ENCODE measurements at places on chromosomes 12 and 14. TPM values are rescaled to one million over a fixed set of nuclear protein-coding genes. Genes with fewer than 3 reads are reported as not detected.

- no peak overlapping the region for H3K27ac ChIP-seq
- DNase-seq = no peak
- no peaks in the 10 kb centered on the region for H3K27me3 ChIP-seq
- H3K36me3 ChIP-seq = no peaks in the 10 kb centered on the region
- H3K4me1 ChIP-seq = peaks cover 58% of the 10 kb centered on the region
- H3K4me3 ChIP-seq = no peak overlapping the region
Observed at GRCh38 chr12:2008677-2009076, 4.4 kb upstream of the DCP1B start.

- no peak overlapping the region for H3K4me3 ChIP-seq
- peaks cover 35% of the 10 kb centered on the region for H3K4me1 ChIP-seq
- no peaks in the 10 kb centered on the region for H3K27me3 ChIP-seq
- DNase-seq = peak; percentile 12
Observed at GRCh38 chr14:100287202-100287997, 18.8 kb downstream of the SLC25A29 start.

GRCh38 chr12:131386781-131387180 is 324.1 kb upstream of the SFSWAP start:
- no peak overlapping the region for H3K27ac ChIP-seq
- peaks cover 16% of the 10 kb centered on the region for H3K4me1 ChIP-seq
- no peaks in the 10 kb centered on the region for H3K36me3 ChIP-seq
- no peak for DNase-seq

DNA sequence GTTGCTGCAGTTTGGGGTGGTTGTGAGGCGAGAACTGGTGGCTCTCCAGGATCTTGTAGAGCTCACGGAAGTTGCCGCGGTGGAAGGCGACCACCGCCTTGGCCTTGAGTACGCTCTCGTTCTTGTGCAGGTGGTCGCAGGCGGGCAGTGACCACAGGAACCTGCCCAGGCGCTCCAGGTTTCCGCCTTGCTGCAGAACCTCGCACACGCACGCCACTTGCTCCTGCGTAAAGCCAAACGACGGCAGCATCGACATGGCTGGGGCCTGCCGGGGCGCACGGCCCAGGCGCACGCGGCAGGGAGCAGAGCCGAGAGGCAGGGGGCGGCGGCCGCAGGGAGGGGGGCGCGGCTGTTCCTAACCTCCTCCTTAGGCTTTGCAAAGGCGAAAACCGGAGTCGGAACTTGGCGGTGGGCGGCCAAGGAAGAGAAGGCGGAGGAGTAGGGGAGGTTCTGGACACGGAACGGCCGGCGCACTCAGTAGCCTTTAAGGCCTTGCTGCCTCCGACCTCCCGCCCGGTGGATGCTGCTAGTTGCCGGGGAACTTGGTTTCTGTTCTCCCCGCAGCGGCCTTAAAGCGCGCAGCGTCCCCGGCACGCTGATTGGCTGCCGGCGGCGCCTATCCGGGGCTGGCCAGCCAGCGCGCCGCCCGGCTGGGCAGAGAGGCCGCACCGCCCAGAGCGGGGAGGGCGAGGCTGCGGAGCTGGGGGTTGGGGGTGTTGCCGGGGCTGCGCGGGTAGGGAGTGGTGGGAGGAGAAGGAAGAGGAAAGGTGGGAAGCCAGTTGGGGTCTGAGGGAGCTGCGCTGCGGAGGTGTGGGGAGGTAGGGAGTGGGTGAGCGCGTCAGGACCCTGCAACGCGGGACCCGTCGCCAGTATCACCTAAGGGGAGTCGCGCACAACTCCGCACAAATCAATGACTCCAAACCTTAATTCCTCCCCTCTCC is at the start of gene SIX1:
Gene SIX1, minus strand, starts transcription at position 544 of the 941 bp plus-strand sequence. Its CDS starts 288 bp downstream, at position 256.
- H3K27ac ChIP-seq = no peak within 1 kb of the TSS
- peak; percentile 91 for DNase-seq
- H3K27me3 ChIP-seq = peaks cover 99% of the 10 kb centered on the region
- peaks cover 85% of the 10 kb centered on the region for H3K4me1 ChIP-seq
- no peaks in the 10 kb centered on the region for H3K36me3 ChIP-seq

DNA sequence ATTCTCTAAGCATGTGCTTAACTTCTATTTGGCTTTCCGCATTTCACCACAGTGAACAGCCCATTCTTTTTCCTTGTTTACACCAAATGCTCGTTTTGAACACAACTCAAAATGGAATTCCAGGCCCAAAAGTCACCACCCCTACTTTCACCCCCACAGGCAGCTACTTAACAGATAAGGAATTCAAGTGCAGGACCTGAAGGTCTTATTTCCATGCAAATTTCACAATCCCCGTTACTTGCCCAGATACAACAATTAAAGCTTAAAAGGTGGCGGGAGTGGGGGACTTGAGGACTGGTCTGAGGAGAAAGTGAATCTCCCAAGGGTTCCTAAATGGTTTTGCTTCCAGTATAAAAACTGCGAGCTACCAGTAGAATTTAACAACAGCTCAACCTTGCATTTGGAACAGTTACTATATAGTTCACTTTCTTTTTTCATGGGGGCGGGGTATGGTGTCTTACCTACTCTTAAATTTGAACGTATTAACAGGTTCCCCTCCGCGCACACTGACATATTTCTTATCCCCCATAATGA is 3.7 kb downstream of the USP44 start:
- no peak for DNase-seq
- H3K4me3 ChIP-seq = peak overlapping the region; percentile 91
- H3K27ac ChIP-seq = peak overlapping the region; percentile 91
- H3K36me3 ChIP-seq = peaks cover 13% of the 10 kb centered on the region
- peaks cover 43% of the 10 kb centered on the region for H3K4me1 ChIP-seq

- DNase-seq = no peak
- H3K27ac ChIP-seq = no peak overlapping the region
- no peaks in the 10 kb centered on the region for H3K27me3 ChIP-seq
- H3K4me3 ChIP-seq = no peak overlapping the region
- H3K36me3 ChIP-seq = no peaks in the 10 kb centered on the region
- no peaks in the 10 kb centered on the region for H3K4me1 ChIP-seq
Observed at GRCh38 chr14:59098377-59098776, 90.1 kb upstream of the DAAM1 start.

DNA sequence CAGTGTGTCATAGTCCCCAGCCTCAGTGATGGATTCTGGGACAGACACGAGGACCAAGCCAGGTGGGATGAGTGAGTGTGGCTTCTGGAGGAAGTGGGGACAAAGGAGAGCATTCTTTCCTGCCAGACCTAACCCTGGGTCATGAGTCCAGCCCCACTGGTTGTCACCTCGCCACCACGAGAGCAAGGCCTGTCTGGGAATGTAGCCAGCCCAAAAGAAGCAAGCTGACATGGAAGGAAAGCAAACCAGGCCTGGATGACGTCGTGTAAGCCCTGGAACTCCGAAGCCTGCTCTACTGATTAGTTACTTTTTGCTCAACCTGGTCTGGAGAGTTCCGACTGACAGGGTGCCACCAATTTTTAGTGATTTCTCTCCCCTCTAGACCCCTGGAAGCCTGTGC is 105.9 kb downstream of the SINHCAF start:
- no peaks in the 10 kb centered on the region for H3K36me3 ChIP-seq
- no peak for DNase-seq
- peaks cover 58% of the 10 kb centered on the region for H3K4me1 ChIP-seq
- peaks cover 25% of the 10 kb centered on the region for H3K27me3 ChIP-seq

DNA sequence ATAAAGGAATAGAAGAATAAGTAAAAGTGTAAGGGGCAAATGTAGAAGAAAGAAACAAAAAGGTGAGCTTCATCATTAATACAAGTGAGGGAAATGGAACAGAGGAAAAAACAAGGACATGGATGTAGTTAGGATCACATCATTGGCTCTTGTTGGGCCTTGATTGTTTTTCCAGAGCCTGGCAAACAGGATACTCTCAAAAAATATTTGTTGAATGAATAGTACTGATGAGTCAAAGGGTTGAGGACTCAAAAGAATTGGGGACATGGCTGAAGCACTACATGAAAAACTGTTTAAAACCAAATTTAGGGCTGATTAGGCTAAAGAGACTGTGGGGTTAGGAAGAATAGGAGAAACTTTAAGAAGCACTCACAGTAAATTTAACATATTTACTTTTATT is 11.4 kb upstream of the SRP54 start:
- H3K4me1 ChIP-seq = no peaks in the 10 kb centered on the region
- DNase-seq = no peak
- peaks cover 15% of the 10 kb centered on the region for H3K36me3 ChIP-seq
- no peak overlapping the region for H3K27ac ChIP-seq

GRCh38 chr12:24820872-24821271 is 128.0 kb downstream of the BCAT1 start:
- no peak for DNase-seq
- no peak overlapping the region for H3K27ac ChIP-seq

GRCh38 chr12:80708975-80709328 is 1.5 kb downstream of the MYF6 start:
- peaks cover 56% of the 10 kb centered on the region for H3K4me1 ChIP-seq
- H3K27ac ChIP-seq = no peak overlapping the region
- H3K27me3 ChIP-seq = peaks cover 98% of the 10 kb centered on the region
- DNase-seq = no peak
- peak overlapping the region; percentile 72 for H3K4me3 ChIP-seq

- no peak overlapping the region for H3K4me3 ChIP-seq
- no peaks in the 10 kb centered on the region for H3K27me3 ChIP-seq
- no peaks in the 10 kb centered on the region for H3K4me1 ChIP-seq
- DNase-seq = no peak
- no peaks in the 10 kb centered on the region for H3K36me3 ChIP-seq
Observed at GRCh38 chr12:90851800-90852718, 102.9 kb downstream of the CCER1 start.

DNA sequence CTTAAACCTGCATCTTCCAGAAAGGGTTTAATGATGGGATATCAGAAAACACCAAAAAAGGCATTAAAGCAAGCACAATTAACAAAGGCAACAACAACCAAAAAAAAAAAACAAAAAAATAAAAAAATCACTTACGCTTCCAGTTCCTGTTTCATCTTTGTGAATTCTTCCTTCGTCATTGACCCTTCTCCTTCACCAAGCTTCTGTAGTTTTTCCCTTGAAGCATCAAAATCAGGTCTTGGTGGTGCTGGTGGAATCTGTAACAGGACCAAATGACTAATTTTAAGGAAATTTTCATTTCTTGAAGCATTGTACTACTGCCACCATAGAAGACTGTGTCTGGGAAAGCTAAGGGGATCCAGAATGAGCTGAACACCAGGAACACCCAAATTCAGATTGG is 24.5 kb downstream of the SNX6 start:
- H3K27ac ChIP-seq = no peak overlapping the region
- H3K27me3 ChIP-seq = no peaks in the 10 kb centered on the region
- no peak overlapping the region for H3K4me3 ChIP-seq
- H3K4me1 ChIP-seq = no peaks in the 10 kb centered on the region
- peaks cover 58% of the 10 kb centered on the region for H3K36me3 ChIP-seq

DNA sequence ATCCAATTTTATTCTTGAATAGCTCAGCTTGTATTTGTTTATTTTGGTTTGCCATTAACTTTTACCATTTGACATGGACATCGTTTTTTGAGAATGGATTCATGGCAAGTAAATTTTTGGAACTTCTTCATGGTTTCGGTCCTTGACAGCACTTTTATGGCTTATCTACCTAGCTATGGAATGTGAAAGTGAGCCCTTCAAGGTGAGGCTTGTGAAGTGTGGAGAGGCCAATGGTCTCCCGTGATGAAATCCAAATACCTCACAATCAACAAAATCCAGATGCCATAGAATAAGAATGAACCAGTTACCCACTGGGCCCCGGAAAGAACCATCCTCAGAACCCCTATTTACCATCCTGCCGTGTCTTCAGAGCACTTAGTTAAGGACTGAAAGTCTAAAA is 978.8 kb downstream of the FSCB start:
- no peaks in the 10 kb centered on the region for H3K27me3 ChIP-seq
- no peaks in the 10 kb centered on the region for H3K36me3 ChIP-seq
- H3K4me1 ChIP-seq = peaks cover 4% of the 10 kb centered on the region
- H3K4me3 ChIP-seq = no peak overlapping the region
- no peak overlapping the region for H3K27ac ChIP-seq

DNA sequence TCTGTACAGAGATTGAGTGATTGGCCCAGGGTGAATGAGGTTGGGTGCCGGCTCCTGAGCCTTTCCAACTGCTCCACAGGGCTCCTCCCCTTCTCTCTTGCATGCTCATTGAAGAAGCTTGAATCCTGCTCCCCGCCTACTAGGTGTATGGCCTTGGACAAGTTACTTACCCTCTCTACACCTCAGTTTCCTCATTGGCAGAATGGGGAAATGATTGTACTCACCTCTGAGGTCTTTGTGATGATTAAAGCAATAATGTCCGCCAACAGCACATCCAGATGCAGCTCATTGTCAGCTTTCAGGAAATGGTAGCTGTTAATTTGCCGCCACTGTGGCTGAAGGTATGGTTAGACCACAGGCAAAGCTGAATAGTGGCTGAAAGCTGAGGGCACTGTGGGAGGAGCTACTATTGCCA is 174.1 kb downstream of the CRADD start:
- no peaks in the 10 kb centered on the region for H3K27me3 ChIP-seq
- no peaks in the 10 kb centered on the region for H3K36me3 ChIP-seq
- no peak overlapping the region for H3K4me3 ChIP-seq
- no peak for DNase-seq
- peaks cover 18% of the 10 kb centered on the region for H3K4me1 ChIP-seq
- no peak overlapping the region for H3K27ac ChIP-seq

DNA sequence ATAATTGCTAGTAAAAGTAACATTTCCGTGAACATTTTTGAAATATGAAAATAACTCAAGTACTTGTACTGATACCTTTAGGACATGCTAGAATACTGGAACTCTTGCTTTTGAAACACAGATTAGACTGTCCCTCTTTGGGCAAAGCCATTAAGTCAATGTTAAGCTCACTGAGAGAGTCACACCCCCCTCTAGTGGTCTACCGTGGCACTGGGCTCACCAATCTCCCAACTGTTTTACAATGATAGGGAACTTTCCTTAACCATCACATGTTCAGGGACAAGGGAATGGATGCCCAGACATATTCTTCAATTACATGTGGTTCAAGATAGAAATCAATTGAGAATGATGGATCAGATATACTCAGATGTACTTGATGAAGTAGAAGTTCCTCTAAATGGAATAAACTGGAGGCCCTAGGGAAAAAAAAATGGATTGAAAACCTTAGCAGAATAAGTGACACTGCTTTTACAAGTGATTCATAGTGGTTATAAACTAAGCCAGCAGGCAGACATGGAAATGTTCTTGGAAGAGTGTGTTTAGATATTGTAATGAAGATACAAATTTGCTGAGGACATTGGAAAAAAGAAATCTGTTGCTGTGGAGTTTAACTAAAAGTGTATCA is 17.8 kb downstream of the NANOG start:
- DNase-seq = peak; percentile 89
- H3K4me3 ChIP-seq = no peak overlapping the region
- H3K36me3 ChIP-seq = peaks cover 16% of the 10 kb centered on the region
- H3K27ac ChIP-seq = peak overlapping the region; percentile 43
- no peaks in the 10 kb centered on the region for H3K27me3 ChIP-seq

RAB15 gene
- 38.6 TPM for total RNA-seq

TAS2R42 gene
- not detected for total RNA-seq

HOXC12 gene
- not detected for total RNA-seq

OXA1L gene
- total RNA-seq = 138 TPM

CELA1 gene
- not detected for total RNA-seq
